ENCODE measurements at places on chromosomes 5 and 9.
A peak's percentile ranks its signal among the peaks of the same experiment; 100 is the strongest.

GRCh38 chr9:122779181-122779580 lies 9.6 kb upstream of the OR5C1 start:
- no peak for DNase-seq

DNA sequence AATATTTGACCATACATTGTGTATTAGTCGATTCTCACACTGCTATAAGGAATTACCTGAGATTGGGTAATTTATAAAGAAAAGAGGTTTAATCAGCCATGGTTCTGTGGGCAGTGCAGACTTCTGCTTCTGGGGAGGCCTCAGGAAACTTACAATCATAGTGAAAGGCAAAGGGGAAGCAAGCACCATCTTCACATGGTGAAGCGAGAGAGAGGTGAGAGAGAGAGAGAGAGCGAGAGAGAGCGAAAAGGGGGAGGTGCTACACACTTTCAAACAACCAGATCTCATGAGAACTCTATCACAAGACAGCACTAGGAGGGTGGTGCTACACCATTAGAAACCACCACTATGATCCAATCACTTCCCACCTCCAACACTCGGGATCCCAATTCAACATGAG lies 4.1 kb upstream of the GRAMD2B start:
- no peak for DNase-seq

- no peak for DNase-seq
Measured at GRCh38 chr5:144549580-144549979, 378.9 kb downstream of the KCTD16 start.

DNA sequence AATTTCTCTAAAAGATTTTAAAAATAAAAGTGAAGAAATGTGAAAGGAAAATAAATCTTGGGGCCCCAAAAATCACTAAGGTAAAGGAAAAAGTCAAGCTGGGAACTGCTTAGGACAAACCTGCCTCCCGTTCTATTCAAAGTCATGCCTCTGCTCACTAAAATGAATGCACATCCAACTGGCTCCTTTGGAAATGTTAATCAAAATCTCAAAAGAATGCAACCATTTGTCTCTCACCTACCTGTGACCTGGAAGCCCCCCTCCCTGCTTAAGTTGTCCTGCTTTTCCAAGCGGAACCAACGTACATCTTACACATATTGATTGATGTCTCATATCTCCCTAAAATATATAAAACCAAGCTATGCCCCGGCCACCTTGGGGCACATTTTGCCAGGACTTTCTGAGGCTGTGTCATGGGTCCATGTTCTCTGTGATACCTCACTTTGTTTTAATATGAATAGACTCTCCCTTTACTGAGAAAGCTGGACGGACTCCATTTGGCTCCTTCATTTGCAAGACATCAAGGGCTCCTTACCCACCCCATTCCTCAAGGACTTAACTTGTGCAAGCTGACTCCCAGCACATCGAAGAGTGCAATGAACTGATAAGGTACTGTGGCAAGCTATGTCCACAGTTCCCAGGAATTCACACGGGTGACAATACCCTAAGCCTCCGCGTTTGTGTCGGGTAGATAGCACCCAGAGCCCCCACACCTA lies 164.3 kb downstream of the SMC2 start:
- DNase-seq, result no peak

- no peak for DNase-seq
Measured at GRCh38 chr5:16067415-16067814, 112.2 kb downstream of the MARCHF11 start.

DNA sequence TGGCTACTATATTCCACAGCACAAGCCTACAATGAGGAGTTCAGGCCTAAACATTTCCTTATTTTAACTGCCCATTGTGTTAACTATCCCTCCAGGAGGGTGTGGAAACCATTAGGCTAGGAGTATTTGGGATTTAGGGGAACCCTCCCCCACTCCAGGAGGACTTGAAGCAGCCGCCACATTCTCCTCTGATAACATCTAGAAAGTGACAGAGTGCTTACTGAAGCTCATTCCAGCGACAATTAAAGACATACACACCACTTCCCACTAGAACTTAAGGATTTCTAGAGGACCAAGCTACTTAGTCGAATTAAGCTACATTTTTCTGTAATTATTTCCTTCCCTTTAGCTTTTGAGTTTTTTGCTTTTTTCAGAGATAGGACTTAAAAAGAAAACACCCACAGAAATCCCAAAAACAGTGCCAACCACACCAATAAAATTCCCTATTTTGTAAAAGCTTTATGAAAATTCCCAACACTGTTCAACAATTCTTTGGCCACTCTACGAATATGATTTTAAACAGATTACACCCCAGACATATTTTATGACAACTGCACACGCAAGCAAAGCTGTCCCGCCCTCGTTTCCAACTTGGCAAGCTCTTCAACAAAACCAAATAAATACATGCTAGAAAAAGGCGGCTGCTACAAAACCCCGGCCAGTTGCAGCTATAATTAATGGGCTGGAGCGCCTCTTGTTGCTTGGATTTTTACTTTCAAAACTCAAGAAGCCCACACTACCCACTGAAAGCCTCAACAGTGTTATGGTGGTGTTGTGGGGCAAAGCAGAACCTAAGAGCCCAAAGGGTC lies 4.5 kb downstream of the ROR2 start:
- peak; percentile 29 for DNase-seq

GRCh38 chr9:27117489-27118135 lies 8.6 kb downstream of the TEK start:
- DNase-seq, result no peak

DNA sequence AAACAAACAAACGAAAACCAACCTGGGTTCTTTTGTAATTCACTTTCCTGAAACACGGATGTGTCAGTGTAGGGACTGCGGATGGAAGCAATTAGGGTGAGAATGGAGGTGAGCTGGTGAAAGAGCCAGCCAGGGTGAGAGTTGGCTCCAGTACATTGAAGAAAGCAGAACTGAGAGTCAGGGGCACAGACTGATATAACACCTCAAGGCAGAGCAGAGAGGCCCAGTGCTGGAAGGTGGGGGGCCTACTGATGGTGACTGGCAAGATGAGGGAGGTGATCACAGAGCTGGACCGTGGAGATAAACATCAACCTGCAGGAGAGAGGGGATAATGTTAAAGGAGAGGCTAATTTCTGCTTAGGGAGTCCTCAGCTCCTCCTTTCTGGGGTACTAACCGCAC lies 221.1 kb downstream of the MAN2A1 start:
- no peak for DNase-seq

GRCh38 chr5:180817893-180818674 lies 15.5 kb upstream of the MGAT1 start:
- DNase-seq, result no peak

GRCh38 chr5:154653764-154654485 lies 101.3 kb upstream of the LARP1 start:
- no peak for DNase-seq

DNA sequence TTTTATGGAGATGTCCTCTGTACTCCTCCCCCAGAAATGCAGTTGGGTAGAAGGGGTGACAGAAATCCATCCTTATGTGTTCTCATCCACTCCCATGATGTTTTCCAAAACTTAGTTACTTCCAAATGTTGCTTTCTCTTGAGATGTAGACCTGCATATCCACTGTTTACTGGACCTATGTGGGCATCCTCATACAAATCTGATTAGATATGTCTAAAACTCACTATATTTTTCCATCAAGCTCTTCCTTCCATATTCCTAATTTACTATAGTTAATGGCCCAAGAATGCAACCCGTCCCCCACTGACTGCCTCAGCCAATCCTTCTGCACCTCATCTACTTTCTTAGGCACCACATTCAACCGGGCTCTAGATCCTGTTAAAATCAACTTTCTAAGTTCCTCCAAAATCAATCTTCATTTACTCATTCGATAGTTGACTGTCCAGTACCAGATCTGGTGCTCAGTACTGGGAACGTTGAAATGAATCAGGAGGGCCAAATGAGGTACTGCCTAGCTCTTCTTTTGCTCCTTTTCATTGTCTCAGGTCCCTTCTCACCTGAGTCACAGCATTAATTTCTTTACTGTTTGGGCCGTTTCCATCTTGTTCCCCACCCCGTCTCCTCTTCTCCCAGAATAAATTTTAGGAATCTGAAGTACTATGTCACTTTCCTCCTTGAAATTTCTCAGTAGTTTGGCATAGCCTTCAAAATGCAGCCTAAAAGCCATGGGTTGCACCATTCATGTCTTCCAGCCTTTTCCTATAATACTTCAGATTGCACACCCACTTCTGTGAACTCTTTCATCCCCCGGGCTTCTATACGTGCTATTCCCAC lies 7.9 kb downstream of the PLK2 start:
- no peak for DNase-seq

DNA sequence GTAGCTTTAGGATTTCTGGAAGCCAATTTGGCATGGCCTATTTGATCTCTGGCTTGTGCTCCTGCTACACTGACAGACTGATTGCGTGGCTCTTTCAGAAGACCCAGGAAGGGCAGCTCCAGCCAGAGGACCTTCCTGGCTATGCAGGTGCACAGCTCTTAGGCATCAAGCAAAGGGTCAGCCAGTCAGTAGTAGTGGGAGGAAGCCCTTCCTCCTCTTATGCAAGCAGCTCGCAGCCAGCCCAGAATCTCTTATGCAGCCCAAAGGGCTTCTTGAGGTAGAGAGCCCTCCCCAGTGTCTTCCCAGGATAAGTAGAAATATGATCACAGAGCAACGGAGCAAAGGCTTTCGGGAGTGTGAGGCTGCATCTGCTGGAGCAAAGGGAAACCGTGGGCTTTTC lies 43.2 kb downstream of the SLC36A1 start:
- no peak for DNase-seq

GRCh38 chr9:129202613-129203555 lies 24.8 kb upstream of the IER5L start:
- peak; percentile 92 for DNase-seq

- DNase-seq, result no peak
Measured at GRCh38 chr9:123712399-123712798, 217.5 kb downstream of the DENND1A start.

- no peak for DNase-seq
Measured at GRCh38 chr9:16575142-16575985, 295.1 kb downstream of the BNC2 start.

DNA sequence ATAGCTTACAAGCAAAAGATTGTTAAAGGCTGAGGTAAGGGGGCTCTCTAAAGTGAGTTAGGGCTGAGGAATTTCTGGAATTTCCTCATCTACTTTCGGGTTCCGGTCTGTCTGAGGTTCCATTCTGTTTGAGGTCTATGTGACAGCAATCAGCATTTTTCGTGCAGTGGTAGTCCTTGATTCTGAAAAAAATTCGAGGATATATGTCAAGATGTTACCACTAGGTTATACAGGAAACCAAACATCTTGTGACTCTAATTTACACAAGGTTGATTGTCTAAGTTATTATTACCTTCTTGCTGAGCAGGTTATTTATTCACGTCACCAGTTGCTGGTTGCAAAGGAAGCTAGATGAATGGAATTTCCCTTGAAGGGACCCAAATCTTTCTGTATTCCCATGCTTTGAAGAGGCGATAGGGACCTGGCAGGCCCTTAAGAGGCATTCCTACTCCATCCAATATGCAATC lies 35.2 kb downstream of the RLN2 start:
- no peak for DNase-seq

- DNase-seq, result peak; percentile 86
Measured at GRCh38 chr5:159331093-159331973, 1.0 kb upstream of the IL12B start.

GRCh38 chr9:90821697-90822096 lies 20.1 kb downstream of the SYK start:
- no peak for DNase-seq

- no peak for DNase-seq
Measured at GRCh38 chr9:126159430-126160060, 167.1 kb upstream of the MVB12B start.

DNA sequence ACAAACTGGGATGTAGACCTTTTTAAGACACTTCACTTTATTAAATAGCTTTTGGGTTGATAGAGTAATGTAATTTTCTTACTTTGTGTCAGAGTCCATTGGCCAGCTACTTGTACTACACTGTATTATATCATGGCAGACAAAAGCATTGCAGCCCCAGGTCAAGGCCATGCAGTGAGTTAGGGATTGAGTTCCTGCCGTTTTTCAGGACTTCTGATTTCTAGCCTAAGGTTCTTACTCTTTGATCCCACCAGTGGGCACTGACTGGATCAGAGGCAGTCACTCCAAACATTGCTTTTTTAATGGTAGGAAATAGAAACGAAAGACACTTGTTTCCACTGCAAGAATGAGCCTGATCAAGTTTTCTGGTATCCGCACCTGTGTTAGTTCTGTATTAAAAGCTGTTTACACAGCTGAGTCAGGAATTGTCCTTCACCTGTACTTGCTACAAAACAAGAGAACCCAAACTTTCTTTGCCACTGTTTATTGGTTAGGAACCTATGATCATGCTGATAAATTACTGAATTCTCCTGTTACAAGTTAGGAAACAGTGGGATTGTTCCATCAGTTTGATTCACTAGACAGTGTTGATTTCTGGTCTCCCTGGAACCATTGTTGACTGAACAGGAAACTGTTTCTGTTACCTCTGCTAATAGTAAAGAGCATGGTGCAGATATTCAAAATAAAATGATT lies 22.1 kb downstream of the LRRC70 start:
- DNase-seq, result no peak

DNA sequence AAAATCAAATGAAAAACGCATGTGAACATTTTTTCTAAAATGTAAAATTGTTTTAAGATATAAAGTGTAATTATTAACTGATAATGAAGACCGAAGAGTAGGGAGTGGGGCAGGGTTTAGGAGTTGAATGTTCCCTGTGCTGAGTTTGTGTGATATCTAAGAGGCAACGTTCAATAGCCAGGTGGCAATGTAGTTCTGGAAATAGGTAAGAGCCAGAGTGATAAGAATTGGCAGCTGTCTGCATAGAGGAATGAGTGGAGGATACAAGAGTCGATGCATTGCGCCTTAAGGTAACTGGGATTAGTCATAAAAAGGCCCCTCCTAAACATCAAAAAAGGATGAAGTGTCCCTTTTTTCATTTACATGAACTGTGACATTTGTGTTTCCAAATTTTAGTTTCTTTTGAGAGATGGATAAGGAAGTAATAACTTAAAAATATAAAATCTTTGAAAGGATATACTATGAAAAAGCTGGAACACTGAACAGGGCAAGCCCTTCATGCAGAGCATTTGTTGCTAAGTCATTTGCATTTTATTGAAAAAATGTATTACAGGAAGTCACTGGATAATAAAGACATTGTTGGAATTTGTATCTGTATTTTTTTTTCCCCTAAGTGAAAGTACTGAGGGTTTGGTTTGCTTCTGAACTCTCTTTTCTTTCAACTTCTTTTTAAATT lies 659.3 kb downstream of the ACTL7B start:
- no peak for DNase-seq
